ENCODE measurements at places on chromosomes 7 and 10.

- DNase-seq: no peak
These were observed 26.8 kb upstream of the ZNF467 start for GRCh38 chr7:149800169-149800555.

DNA sequence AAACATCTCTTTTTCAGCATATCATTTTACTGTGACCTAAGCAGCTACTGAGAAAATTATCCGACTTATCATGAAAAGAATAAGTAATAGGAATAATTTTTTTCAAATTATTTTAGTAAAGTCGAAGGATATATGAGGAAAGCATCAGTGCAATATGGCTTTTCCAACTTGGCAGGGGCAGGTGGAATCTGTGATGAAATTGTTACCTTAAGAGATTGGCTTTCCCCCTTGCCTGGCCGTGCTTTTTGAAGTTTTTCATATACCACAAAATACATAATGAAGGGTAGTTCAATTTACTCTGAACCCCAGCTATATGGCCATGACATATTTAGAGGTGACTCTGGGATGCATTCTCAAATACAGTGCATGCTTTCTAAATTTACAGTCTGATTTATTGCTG is 87.2 kb upstream of the MKX start:
- DNase-seq: no peak

DNA sequence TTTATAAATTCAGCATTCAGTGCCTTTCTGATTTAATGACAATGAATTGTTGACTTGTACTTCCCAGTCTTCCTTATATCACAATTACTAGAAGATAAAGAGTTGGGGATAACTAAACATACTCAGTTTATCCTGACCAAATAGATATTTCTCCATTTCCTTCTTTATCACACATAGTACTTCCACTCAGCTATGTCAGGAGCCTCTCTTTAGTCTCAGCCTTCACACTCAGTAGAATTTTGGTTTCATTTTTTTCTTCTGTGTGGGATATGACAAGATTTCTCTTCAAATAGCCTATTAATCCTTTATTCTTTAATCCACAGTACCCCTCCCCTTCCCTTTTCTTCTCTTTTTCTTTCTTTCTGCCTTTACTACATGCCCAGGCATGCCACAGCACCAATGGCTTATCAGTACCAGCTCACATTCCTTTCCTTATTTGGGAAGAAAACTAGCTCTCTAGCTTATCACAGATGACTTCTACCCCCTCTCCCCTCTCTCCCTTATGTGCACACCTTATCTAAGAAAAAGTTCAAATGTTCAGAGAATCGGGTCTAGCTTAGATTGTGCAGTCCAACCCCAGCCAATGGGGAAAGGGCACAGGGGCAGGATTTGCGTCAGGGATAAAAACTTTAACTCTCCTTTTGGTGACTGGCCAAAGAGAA is 109.0 kb downstream of the PHF14 start:
- no peak for DNase-seq

- DNase-seq: peak; percentile 60
These were observed 28.9 kb upstream of the STK17A start for GRCh38 chr7:43553999-43554398.

DNA sequence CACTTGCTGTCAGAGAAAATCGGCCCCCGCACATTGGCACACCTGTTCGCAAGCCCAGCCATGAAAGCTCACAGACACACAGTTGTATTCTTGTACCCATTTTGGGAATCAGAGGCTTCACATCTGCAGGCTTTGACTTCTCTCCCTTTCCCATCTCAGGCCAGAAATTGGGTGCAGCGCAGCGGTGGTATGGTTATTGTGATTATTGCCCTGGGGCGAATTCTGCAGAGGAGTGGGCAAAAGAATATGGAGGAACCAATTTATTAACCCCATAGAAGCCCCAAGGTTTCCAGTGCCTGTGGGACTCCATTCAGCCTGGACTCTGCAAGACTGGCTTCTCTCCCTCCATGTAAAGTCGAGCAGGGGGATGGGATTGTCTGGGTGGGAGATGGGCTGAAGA is 14.0 kb downstream of the TLX1 start:
- no peak for DNase-seq

DNA sequence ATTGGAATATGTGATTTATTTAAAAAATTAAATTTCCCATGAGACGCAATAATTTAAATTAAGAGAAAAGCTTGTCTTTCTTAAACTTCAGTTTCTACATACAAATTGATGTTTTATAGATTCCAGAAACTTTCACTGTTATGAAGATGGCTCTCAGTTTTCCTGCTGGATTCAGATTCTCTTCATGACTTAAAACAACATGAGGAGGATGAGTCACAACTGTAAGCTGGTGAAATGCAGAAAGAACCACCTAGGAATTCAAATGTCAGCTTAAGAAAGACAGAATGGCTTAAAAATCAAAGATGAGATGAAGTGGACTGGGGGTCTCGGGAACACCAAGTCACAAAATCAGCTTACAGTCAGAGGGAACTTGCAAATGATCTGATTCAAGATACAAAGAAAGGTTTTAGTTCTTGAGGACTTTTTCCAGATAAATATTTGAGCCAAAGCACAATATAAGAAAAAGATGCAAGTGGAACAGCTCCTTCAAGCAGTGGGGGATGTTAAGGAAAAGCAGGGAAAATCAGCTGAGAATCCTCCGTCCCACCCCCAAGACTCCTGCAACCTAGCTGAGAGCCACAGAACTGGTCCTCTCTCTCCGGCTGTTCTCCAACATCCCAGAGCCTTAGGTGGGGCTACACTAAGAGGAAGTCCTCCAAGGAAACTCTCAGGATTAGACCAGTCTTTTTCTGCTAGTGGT is 279.8 kb downstream of the KCNMA1 start:
- DNase-seq: no peak

- no peak for DNase-seq
These were observed 18.3 kb upstream of the BTBD16 start for GRCh38 chr10:122252805-122253204.

DNA sequence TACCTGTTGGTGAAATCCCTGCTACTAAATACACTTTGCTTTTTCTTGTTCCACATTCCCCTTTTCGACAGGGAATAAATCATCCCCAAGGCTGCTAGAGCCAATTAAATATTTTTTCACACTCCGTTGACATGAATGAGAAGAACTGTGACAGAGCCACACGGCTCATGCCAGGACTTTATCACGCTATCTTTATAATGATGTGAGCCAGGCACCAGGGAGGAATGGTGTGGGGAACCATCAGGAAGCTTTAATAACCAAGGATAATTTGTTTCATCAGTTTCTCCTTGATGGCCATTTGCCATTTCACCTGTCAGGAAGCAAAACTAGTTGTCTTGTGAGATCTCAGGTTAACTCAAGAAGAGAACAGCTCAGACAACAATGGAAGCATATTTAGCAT is 193.0 kb upstream of the C7orf33 start:
- no peak for DNase-seq

DNA sequence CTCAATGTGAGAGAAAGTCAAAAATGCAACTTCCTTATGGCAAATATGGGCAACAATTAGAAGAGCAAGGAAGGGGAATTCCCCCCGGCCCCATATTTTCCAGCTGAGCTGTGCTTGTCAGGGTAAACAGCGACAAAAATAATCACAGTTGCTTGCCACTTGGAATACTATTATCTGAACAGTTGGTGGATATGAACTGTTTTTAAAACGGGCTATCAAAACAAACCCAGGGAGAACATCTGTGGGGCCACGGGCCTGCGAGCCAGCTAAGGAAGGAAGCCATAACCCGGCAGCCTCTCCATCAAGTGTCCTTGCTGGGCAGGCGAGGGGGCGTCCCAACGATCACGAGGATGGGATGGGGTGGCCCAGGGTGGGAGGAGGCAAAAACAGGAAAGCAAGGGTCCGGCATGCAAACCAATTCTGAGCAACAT is 228.4 kb downstream of the ARHGAP12 start:
- DNase-seq: no peak

DNA sequence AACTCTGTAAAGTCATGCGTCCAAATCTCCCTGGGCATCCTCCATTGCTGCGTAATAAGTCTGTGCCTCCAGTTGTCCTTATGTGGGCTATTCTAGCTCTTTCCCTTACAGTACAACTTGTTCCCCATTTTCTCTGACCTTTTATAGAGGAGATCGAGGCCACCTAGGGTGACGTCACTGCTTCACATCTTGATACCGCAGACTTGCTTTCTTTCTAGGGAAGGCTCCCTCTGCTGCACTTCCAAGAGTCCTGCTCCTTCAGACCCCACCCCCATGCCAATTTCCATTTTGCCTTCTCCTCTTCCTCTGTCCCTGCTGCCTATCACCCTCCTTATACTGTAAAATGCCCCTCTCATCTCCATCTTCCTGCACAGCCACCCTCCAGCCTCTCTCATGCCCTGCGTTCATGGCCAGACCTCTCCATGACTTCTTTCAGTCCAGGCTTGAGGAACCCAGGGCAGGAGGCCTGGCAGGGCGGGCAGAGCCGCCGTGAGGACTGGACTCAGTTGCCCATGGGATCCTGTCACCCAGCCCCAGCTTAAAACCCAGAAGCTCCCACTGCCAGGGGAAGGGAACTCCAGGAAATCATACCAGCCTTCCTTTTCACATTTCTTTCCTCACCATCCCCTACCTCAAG is 57.5 kb downstream of the CAMK1D start:
- peak; percentile 4 for DNase-seq

GRCh38 chr7:114422507-114423501 is 8.2 kb downstream of the FOXP2 start:
- no peak for DNase-seq

DNA sequence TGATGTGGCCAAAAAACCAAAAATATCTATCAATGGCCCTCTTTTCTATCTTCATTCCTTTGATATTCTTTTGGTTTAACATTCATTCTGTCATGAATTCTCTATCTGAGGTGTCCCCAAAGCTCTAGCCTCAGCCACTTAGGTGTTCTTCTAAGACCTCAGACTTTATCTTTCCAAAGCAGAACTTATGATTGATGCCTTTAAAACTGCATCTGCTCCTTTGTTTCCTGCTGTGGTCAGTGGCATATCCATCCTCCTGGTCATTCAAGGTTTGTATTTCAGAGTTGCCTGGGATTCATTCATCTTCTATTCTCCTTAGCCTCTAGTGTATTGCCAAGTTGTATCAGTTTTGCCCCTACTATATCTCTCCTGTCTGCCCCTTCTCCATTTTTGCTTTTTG is 30.6 kb downstream of the FHIP2A start:
- no peak for DNase-seq

DNA sequence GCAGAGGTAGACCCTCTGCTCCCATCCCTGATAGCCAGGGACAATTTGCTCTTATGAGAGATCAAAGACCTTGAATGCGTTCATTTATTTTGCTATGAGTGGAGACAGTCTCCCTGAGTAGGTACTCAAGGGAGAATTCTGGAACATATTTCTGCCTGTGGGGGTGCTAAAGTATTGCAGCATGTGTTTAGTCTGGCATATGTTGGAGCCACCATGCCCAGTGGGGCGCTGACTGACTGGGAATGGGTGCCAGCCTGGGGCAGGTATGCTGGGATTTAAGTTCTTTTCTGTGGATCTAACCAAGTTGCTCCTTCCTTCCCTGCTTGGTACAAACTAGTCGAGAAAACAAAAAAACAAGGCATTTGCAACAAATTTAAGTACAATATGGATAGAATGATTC is 99.1 kb downstream of the JCAD start:
- no peak for DNase-seq

- no peak for DNase-seq
These were observed 28.7 kb downstream of the PRSS2 start for GRCh38 chr7:142799437-142799835.

- no peak for DNase-seq
These were observed 64.8 kb upstream of the YAE1 start for GRCh38 chr7:39501358-39501757.

- no peak for DNase-seq
These were observed 124.9 kb upstream of the HDAC9 start for GRCh38 chr7:18370633-18371032.

DNA sequence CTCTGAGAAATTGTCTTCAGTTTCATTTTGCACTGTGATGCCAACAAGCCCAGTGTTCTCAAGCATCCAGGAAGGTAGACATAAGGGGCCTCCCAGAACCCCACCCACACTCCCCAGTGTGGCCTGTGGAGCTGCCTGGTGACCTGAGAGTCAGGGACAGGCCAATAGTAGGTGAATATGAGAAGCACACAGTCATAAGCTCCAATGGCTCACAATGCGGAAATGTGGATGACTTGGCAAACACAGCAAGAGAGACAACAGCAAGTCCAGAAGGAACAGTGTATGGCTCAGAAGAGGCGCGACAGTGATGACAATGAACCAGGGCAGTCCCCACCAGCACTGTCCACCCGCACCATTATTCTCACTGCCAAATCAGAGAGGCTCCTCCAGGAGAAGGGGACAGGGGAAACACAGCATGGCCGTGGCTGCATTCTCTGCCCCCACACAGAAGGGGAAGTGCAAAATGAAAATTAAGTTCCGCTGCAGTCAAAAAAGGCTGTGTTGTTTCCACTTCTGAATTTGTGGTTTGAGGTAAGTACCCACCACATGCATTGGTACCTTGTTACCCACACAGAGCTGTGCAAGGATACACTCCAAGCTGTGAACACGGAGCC is 419.8 kb downstream of the GRID1 start:
- DNase-seq: peak; percentile 28

GRCh38 chr10:60524541-60524940 is 134.9 kb upstream of the ANK3 start:
- DNase-seq: peak; percentile 33

DNA sequence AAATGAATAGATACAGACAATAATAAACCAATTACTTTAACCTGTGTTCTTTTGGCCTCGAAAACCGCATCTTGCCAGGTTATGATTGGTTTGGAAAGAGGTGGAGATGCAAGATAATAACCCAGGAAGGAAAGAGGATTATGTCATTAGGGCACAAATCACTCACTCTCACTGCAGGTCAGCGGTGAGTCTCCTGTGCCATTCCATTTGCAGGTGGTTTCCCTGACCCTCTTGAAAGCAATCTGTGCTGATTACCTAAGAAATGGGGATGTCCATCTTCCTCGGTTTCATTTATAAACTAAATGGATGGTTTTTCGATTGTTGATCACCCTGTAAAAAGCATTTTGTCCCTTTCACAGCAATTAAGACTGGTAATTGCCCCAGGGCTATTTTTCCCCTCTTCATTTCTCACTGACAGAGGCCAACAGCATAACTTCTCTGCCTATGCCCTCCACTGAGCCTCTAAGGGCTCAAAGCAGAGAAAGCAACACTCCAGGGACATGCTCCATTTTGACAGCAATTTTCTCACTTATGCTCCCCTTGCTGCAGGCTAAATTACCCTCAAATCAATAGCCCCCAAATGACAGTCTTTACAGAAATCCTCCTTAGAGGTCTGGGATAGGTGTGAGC is 257.5 kb downstream of the IPMK start:
- DNase-seq: no peak

- peak; percentile 35 for DNase-seq
These were observed 5.6 kb downstream of the MDH2 start for GRCh38 chr7:76053461-76053860.

DNA sequence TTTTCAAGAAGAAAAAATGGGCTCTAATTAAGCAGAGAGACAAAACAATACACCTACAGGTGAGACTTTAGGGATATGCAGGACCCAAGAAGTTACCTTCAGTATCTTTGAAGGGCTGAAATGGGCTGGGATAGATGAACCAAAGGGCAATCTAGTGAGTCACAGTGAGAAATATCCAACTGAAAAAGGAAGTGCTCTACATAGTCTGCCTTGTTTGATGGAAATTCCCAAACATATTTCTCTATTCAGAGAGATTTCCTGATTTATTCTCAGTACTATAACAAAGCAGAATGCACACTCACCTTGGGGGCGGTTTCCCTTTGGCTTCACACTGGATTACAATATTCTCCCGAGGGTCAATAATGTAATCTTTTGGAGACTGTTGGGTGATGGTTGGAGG is 104.1 kb upstream of the LAMB4 start:
- no peak for DNase-seq
